ENCODE measurements at places on chromosomes 5 and 9.

DNA sequence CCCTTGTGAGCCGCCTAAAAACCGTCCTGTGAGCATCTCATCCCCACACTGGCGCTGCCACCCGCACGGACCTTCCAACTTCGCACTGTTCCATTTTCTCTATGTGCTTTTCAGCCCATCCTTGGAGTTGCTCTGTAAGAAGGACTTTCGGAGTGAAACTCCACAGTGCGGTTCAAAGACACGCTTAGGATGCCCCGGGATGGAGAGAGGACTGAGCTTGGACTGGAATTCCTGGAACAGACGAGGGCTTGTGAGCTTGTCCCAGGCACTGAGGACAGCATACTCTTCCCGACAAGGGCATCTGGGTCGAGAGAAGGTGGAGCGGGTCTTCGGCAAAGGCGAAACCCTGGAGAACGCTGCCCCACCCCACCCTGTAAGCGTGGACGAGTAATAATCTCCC, 187.8 kb downstream of the MEF2C start:
- no peak for DNase-seq

- DNase-seq, result no peak
Measured at GRCh38 chr5:994821-995220, 13.8 kb upstream of the NKD2 start.

DNA sequence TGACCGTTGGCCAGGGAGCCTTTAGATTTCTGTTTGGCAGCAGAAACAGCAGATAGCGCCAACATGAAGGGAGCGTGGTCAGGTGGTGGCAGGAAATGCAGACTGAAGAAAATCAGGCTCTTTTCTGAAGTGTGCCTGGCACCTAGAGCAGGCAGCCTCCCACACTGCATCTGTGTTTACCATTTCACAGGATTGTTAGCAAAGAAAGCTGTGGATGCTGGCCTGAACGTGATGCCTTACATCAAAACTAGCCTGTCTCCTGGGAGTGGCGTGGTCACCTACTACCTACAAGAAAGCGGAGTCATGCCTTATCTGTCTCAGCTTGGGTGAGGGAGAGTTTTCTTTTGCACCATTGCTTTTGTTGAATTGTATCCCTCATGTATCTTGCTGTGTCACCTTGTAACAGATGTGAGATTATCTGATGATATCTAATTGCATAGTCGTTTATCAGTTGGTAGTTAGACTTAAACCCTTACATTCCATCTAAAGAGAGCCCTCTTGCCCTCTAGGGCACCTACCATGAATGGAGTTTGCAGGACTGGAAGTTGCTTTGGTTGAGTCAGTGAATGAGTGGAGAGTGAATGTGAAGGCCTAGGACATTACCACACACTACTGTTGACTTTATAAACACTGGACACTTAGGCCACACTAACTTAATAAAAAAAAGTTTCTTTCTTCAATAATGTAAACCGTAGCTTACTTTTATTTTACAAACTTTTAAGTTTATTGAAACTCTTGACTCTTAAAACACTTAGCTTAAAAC, 42.8 kb downstream of the ACO1 start:
- DNase-seq, result peak; percentile 43

GRCh38 chr5:17436761-17437221, 61.2 kb upstream of the TAF11L2 start:
- no peak for DNase-seq

DNA sequence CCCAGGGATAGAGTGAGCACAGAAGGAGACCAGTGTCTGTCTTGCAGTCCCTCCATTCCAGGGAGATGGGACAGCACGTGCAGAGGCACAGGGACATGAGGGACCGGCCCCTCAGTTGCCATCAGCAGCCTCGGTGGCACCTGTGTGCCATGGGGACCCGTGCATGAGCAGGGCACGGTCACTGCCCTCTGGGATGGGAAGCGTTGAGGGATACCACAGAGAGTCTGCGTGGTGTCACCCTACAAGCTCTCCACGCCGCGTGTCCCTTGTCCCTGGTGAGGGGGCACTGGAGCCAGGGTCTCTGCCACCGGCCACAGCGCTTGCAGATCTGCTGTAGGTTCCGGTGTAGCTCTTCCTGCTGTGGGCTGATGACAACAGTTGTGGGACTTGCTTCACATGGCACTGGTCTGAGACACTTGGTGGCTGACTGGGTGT, 108.1 kb downstream of the CACNA1B start:
- no peak for DNase-seq

DNA sequence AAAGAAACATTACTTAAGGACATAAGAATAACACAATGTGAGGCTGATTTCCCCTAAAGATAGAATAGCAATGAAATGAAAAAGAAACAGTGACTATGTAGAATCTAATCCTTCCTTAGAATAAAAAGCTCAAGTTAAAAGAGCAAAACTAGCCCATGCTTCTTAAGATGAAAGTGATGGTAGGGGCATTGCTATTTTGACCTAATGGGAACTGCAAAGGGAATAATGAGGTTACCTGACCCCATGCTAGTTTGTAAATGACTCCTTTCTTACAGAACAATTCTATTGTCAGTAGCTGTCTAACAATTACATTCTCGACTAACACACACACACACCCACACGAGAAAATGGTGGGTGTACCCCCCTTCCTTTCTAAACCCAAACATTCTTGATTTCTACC, 575.8 kb downstream of the CSNK1G3 start:
- no peak for DNase-seq
